ENCODE measurements at places on chromosomes 5 and 9.

GRCh38 chr5:128472036-128472435, 66.0 kb downstream of the FBN2 start:
- DNase-seq, result no peak

DNA sequence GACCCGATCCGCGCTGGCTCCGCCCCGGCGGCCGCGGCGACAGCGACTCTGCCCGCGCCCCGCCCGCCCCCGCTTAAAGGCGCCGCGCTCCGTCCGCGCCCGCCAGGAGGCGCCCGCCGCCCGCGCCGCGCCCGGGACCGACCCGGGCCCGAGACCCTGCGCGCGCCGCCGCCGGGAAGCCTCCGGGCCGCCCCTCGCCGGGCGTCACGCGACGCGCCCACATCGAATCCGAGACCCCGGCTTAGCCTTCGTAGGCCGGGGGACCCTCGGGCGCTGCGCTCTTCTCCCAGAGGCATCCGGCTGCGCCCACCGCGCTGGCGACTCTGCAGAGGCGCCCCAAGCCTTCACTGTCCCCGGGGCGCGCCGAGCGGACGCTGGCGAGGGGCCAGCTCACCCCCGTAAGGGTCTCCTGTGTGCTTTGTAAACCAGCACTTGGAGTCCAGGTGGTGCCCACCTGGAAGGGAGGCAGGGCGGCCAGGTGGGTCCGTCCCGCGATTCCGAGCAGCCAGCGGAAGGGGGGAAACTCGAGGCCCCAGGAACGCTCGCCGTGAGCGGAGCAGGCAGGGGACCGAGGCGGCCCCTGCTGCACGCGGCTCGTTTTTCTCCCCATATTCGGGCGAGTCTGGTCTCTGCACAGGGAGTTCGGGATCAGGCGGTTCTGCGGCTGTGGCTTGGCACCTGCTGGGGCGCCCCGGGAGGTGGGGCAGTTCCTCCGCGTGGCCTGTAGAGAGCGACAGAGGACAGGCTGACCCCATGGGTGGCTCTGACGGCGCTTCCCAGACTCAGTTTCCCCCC, 423 bp upstream of the ABCA2 start:
- peak; percentile 69 for DNase-seq

DNA sequence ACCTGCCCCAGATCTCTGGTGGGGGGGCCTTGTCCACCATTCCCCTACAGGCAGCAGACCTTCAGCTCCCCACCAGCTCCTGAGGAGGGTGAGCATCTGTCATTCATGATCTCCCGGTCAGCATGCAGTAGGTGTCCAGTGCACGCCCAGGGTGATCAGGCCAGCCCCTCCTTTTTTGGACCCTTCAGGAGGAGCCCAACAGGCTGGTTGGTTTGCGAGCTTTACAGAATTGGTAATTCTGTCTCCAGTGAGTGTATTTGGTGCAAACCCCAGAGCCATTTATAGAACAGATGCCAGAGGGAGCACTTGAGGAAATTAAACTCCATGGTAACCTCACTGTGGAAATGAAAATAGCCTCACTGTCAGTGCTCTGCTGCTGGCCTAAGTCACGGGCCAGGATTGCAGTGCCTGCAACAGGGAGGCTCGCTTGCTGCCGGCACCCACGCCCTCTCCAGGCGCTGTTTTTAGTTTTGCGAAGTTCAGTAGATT, 23.4 kb downstream of the WNK2 start:
- DNase-seq, result peak; percentile 41

DNA sequence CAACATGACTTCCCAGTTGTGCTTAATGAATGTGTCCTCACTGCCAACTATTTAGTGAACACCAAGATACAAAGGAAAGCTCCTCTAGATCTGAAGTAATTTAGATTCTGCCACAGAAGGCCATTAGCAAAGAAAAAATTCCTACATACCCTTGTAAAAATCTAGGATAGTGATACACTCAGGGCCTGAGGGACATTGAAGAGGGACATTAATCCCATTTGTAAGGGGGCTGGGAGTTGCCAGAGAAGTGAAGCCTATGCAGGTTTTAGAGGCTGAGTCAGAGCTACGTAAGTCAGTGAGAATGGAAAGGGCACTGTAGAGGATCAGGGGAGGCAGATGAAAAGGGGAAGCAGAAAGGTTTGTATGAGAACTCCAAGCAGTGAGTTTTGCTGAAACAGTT, 286.9 kb upstream of the TARS1 start:
- DNase-seq, result peak; percentile 49

GRCh38 chr5:39420482-39421145, 4.2 kb downstream of the DAB2 start:
- DNase-seq, result peak; percentile 52

DNA sequence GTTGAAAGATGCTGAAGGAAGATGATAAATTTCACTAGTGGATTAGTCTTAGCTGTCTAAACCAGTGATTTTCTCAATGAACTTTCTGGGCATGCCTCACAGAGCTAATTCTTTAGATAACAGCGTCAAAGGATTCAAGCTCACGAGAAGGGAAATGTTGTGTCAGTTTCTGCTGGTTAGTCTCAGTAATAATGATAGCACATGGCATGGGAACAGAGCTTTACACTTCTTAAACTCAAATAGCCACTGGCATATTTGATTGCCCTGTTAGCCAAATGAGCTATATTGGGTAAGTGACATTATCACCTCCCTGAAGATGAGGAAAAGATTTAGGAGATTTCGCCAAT, 139.3 kb upstream of the NR3C1 start:
- DNase-seq, result no peak

DNA sequence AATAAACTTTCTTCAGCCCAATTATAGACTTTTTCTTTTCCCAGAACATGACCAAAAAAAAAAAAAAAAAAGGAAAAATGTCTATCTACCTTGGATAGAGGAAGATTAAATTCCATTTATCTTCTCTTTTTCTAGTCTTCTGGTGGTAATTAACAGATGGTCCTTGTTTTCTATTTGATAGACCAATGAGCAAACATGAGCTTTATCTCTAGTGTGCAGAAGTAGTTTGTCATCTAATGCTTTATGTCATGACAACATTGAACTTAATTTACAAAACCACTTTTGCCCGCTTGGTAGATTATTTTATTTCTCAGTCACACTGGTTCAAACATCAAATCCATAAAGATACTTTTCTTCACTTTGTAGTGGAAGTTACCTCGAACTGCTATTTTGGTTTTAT, 69.5 kb upstream of the ELL2 start:
- DNase-seq, result no peak

GRCh38 chr5:28703651-28704260, 1665.4 kb upstream of the CDH9 start:
- DNase-seq, result no peak

- DNase-seq, result no peak
Measured at GRCh38 chr9:23747088-23748075, 78.7 kb downstream of the ELAVL2 start.

GRCh38 chr9:93012963-93013855, 45.3 kb upstream of the SUSD3 start:
- no peak for DNase-seq

- DNase-seq, result no peak
Measured at GRCh38 chr9:15482146-15482545, 28.6 kb downstream of the PSIP1 start.

DNA sequence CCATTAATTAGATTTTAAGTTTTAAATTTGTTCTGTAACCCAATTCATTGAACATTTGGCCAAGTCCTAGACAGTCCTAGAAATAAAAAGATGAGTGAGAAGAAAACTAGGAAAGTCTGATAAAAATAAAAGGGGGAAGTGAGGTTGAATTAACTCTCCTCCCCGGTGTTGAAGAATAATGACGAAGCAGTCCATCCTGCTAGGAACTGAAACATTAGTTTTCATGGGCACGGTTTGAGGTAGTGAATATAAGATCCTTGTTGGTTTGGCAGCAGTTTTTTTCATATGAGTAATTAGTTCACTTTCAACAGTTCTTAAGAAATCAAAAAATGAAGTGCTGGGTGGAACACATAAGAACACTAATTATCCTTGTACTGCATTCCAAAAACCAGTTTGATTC, 103.1 kb downstream of the MTREX start:
- DNase-seq, result peak; percentile 94
